Naive thymus-derived CD4-positive, alpha-beta T cell (primary cell): ENCODE measurements at places on chromosomes 5 and 9.

DNA sequence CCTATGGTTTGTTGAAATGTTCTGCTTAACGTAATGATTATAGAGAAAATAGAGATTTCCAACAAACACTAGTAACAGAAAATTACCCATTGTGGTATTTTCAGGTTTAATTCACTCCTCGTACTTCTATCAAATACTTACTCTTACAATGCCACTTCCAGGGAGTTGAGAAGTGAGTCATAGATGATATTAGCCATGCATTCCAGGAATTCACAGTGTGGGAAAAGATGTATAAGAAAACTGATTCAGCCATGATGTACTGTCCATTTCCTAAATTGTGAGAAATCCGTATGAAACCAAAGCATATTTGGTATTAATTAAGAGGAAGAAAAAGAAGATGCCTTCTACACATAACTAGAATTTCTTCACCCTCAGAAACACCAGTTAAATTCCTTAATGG is 1854.6 kb upstream of the WWC1 start:
- DNase-seq, result no peak

GRCh38 chr9:107409581-107410389 is 79.8 kb downstream of the KLF4 start:
- no peak for DNase-seq

GRCh38 chr9:118609355-118610044 is 759.7 kb downstream of the BRINP1 start:
- DNase-seq, result no peak

DNA sequence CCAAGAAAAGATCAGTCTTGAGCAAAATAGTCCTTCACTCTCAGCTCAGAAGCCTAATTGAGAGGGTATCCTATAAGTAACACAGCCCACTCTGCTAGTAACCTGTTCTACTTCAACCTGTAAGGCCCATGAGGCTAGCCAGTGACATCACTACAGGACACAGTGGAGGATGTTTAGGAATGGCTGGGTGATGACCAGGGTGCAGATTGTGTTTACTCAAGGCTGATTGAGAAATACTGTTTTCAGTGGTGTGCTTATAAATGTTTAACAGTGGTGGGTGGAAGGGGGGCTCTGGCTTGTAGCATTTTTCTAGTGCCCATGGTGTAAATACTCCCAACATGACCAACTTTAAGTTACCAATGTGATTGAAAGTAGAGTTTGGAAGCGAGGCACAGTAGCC is 159.8 kb upstream of the CCDC152 start:
- no peak for DNase-seq
